Upper lobe of left lung (tissue), 6 donors: ENCODE measurements at places on chromosomes 5 and 9. TPM values are rescaled to one million over a fixed set of nuclear protein-coding genes. Genes with fewer than 3 reads are reported as not detected.

DNA sequence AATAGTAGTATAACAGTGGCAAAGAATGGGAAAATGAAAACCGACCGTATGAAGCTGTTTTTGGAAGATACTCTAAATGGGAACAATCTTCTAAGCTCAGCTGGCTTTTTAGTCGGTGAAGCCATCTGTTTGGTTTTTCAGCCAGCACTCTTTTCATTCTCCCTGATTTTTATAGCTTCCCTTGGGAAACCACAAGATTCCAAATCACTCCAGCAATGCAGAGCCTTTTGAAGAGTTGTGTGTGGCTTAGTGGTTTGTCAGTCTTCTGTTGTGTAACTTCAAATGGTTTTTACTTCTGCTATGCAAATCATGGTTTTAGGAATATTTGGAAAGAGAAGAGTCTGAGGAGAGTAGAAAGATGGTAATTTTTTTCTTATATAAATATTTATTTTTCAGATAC, 180.7 kb downstream of the KDM4C start:
- DNase-seq: no peak
- no peaks in the 10 kb centered on the region for H3K4me1 ChIP-seq
- no peak overlapping the region for H3K4me3 ChIP-seq
- no peak overlapping the region for H3K27ac ChIP-seq

- H3K4me3 ChIP-seq: peak overlapping the region; percentile 80
- H3K27ac ChIP-seq: no peak overlapping the region
Measured at GRCh38 chr5:77031891-77032290, 1.7 kb downstream of the AGGF1 start.

DNA sequence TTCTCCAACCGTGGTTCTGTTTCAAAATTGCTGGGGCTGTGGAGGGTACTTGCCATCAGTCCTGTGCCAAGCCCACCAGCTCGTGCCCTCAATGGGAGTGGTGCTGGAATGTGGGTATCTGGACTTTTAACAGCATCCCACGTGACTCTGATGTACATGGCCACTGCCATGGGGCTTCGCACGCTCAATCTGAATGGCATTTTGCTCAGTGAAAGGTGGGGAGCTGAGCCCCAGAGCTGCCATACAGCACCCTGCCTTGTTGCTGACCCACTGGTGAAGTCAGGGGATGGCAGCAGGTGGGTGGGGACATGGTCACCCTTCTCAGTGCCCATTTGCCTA, 16.6 kb upstream of the SYNPO start:
- no peak for DNase-seq
- peak overlapping the region; percentile 77 for H3K4me3 ChIP-seq
- no peaks in the 10 kb centered on the region for H3K27me3 ChIP-seq
- H3K4me1 ChIP-seq: peaks cover 68% of the 10 kb centered on the region
- H3K36me3 ChIP-seq: no peaks in the 10 kb centered on the region

GRCh38 chr9:35407846-35408245, 82.1 kb upstream of the RUSC2 start:
- no peak overlapping the region for H3K27ac ChIP-seq
- H3K36me3 ChIP-seq: peaks cover 25% of the 10 kb centered on the region
- DNase-seq: no peak
- H3K4me1 ChIP-seq: no peaks in the 10 kb centered on the region
- no peak overlapping the region for H3K4me3 ChIP-seq

DNA sequence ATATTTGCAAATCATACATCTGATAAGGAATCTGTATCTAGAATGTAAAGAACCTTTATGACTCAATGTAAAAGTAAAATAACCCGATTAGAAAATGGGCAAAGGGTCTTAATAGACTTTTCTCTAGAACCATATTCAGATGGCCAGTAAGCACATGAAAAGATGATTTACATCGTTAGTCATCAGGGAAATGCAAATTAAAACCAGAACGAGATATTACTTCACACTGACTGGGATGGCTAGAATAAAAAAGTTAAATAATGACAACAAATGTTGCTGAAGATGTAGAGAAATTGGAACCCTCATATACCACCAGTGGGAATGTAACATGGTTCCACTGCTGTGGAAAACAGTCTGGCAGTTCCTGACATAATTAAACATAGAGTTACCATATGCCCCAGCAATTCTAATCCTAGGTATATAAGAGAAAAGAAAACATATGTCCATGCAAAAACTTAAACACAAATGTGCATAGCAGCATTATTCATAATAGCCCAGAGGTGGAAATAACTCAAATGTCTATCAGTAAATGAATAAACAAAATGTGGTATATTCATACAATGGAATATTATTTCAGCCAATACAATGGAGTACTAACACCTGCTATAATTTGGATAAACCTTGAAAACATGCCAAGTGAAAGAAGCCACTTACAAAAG, 100.4 kb upstream of the MAMDC2 start:
- no peaks in the 10 kb centered on the region for H3K36me3 ChIP-seq
- no peaks in the 10 kb centered on the region for H3K4me1 ChIP-seq
- no peak overlapping the region for H3K27ac ChIP-seq
- DNase-seq: no peak

- no peaks in the 10 kb centered on the region for H3K36me3 ChIP-seq
- no peaks in the 10 kb centered on the region for H3K4me1 ChIP-seq
- no peak overlapping the region for H3K4me3 ChIP-seq
- no peak overlapping the region for H3K27ac ChIP-seq
- DNase-seq: no peak
- H3K27me3 ChIP-seq: no peaks in the 10 kb centered on the region
Measured at GRCh38 chr5:119930490-119930889, 301.1 kb downstream of the FAM170A start.

DNA sequence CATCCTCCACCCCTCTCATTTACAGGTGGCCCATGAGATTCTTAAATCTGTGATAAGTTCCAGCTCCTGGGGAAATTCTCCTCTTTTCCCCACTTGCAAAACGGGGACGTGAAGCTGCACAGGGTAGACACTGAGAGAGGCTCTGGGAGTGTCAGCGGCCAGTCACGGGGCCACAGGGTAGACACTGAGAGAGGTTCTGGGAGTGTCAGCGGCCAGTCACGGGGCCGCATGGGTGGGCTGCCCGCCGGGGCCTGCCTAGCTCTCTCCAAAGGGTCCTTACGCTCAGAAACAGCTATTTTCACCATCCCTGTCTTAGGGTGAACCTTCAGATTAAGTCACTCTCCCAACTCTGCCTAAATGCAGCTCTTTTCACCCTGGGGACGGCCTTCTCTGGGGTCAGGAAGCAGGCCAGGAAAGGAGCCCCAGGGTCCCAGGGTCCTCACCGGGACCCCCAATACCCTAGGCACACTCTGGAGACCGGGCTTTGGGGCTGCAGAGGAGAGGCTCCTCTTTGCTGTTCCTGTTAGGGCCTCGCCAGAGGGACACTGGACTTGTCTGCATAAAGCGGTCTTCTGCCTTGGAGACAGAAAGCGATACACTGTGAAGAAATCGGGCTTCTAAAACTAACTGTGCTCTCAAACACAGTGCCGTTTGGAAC, 1.5 kb downstream of the FAM78A start:
- peaks cover 39% of the 10 kb centered on the region for H3K4me1 ChIP-seq
- DNase-seq: peak; percentile 75
- no peaks in the 10 kb centered on the region for H3K27me3 ChIP-seq
- peak overlapping the region; percentile 92 for H3K27ac ChIP-seq

ECSCR gene
- 16.5 TPM for total RNA-seq

- H3K4me1 ChIP-seq: no peaks in the 10 kb centered on the region
- H3K36me3 ChIP-seq: no peaks in the 10 kb centered on the region
- H3K4me3 ChIP-seq: no peak overlapping the region
- H3K27ac ChIP-seq: no peak overlapping the region
- DNase-seq: peak; percentile 81
- H3K27me3 ChIP-seq: no peaks in the 10 kb centered on the region
Measured at GRCh38 chr5:133111299-133111698, 59.5 kb downstream of the HSPA4 start.

- no peak for DNase-seq
- no peak overlapping the region for H3K27ac ChIP-seq
- H3K36me3 ChIP-seq: no peaks in the 10 kb centered on the region
- no peaks in the 10 kb centered on the region for H3K27me3 ChIP-seq
- H3K4me3 ChIP-seq: no peak overlapping the region
Measured at GRCh38 chr5:97726106-97726505, 543.1 kb upstream of the RIOK2 start.

- no peak for DNase-seq
- no peaks in the 10 kb centered on the region for H3K36me3 ChIP-seq
- no peaks in the 10 kb centered on the region for H3K4me1 ChIP-seq
- H3K27ac ChIP-seq: no peak overlapping the region
Measured at GRCh38 chr9:129679537-129679936, 14.1 kb downstream of the PRRX2 start.

GRCh38 chr9:70468291-70468690, 53.8 kb upstream of the KLF9 start:
- H3K27ac ChIP-seq: no peak overlapping the region
- no peak overlapping the region for H3K4me3 ChIP-seq
- no peaks in the 10 kb centered on the region for H3K36me3 ChIP-seq
- no peak for DNase-seq
- H3K4me1 ChIP-seq: peaks cover 33% of the 10 kb centered on the region

GRCh38 chr5:76537073-76537543, 86.1 kb downstream of the F2RL2 start:
- no peaks in the 10 kb centered on the region for H3K27me3 ChIP-seq
- no peak overlapping the region for H3K4me3 ChIP-seq
- H3K4me1 ChIP-seq: no peaks in the 10 kb centered on the region
- H3K27ac ChIP-seq: no peak overlapping the region

DNA sequence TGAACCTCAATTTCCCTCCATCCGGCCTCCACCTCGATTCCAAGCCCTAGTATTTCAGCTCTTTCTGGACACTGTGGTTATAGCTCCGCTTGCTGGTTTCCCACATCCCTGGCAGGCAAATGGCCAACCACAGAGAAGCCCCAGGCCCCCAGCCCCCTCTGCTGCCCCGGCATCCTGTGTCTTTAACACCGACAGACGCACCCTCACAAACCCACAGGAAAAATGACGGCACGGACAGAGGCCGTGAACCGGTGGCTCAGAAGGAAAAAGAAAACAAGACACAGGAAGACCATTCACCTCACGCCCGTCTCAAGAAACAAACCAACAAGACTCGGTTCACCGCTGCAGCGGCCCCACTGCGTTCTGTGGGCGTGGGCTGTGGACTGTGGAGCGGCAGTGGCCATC, 1.5 kb upstream of the CLIC3 start:
- peak; percentile 69 for DNase-seq
- no peaks in the 10 kb centered on the region for H3K36me3 ChIP-seq
- H3K27ac ChIP-seq: no peak overlapping the region
- no peaks in the 10 kb centered on the region for H3K27me3 ChIP-seq
- no peak overlapping the region for H3K4me3 ChIP-seq

TPPP gene
- 16.0 TPM for total RNA-seq

TRIP13 gene
- total RNA-seq: 1.0 TPM

PCDHB9 gene
- 3.1 TPM for total RNA-seq
